ENCODE measurements at places on chromosomes 12 and 14.

GRCh38 chr12:12450043-12450471, 93.2 kb downstream of the BORCS5 start:
- no peaks in the 10 kb centered on the region for H3K36me3 ChIP-seq
- no peaks in the 10 kb centered on the region for H3K27me3 ChIP-seq
- H3K27ac ChIP-seq: no peak overlapping the region
- H3K4me3 ChIP-seq: no peak overlapping the region
- peaks cover 15% of the 10 kb centered on the region for H3K4me1 ChIP-seq

DNA sequence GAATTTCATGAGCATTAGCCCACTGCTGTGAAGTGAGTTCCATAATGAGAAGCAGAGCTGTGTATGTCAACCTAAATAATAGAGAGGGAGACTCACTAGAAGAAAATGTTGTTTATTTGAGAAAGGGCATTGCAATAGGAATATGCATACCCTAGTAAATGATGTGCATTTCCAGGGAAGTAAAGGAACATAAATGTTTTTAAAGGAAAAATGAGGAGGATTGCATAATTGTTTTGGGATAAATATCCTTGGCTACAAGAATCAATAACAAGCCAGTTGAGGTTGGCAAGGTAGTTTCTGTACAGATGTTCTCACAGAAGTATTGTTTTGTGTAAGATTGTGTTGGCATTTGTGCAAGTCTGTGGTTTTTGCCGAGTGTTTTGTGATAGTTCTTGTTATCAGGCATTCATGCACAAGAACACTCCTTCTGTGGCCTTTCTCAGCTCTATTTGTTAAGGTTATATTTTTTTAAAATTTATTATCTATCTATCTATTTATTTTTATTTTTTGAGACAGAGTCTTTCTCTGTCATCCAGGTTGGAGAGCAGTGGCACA, 47.1 kb downstream of the EMP1 start:
- H3K36me3 ChIP-seq: no peaks in the 10 kb centered on the region
- DNase-seq: no peak
- H3K4me1 ChIP-seq: no peaks in the 10 kb centered on the region
- no peak overlapping the region for H3K27ac ChIP-seq
- H3K27me3 ChIP-seq: no peaks in the 10 kb centered on the region

- H3K4me3 ChIP-seq: no peak overlapping the region
- no peaks in the 10 kb centered on the region for H3K27me3 ChIP-seq
- no peak overlapping the region for H3K27ac ChIP-seq
- H3K36me3 ChIP-seq: no peaks in the 10 kb centered on the region
- DNase-seq: no peak
- H3K4me1 ChIP-seq: no peaks in the 10 kb centered on the region
Observed at GRCh38 chr12:17381211-17381610, 708.8 kb downstream of the RERGL start.

DNA sequence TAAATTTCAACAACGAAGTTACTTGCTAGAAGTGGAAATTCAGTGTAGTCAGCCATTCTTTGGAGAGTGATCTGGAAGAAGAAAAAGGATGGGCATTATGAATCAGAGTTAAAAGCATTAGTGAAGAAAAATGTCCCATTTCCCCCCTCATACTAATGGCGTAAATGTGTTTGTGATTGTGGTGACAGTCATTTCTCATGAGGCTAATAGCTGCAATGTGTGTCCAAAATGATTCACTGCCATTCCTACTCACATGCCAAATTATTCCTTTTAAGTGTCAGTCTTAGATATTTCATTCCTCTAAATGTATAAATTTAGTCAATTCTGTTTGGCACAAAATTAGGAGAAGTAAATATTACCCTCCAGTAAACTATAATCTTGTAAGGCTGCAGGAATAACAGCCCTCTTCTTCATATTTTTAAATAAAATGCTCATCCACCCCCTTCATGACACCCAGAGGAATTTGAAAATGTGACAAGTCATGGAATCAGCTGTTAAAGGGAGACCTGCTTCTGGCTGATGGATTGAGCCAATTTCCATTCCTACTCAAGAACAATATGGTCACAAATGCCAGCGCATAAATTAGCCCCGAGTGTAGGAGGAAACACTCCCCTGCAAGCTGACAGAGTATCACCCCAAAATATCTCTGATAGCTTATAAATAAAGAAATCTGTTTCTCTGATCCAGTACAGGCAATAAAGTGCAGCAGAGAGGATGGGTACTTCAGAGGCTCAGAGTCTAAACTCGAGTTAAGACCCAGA, 912.3 kb upstream of the SEL1L start:
- H3K36me3 ChIP-seq: no peaks in the 10 kb centered on the region
- no peak overlapping the region for H3K27ac ChIP-seq
- H3K4me3 ChIP-seq: no peak overlapping the region
- H3K4me1 ChIP-seq: no peaks in the 10 kb centered on the region
- H3K27me3 ChIP-seq: no peaks in the 10 kb centered on the region

DNA sequence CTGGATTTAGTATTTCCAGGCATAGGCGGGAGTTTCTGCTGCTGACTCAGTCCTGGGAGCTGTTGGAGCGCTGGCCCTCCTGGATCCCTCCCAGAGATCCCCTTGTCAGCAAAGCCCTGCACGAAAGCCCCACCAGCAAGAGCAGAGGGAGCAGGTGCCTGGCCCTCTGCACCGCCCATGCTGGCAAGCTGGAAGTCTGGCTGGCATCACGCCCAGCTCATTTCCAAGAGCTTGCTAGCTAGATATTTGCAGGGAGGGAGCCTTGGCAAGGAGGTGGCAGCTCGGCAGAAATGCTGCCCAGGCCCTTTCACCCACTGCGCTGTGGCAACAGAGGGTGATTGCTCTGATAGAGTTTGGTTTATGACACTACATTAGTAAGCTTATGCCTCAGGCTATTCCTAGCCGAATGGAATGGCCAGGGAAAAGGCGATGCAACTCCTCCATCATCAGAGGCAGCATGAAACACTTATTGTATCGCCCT, 193.9 kb downstream of the EMP1 start:
- no peaks in the 10 kb centered on the region for H3K27me3 ChIP-seq
- H3K4me3 ChIP-seq: no peak overlapping the region
- H3K27ac ChIP-seq: no peak overlapping the region
- no peaks in the 10 kb centered on the region for H3K4me1 ChIP-seq
- H3K36me3 ChIP-seq: no peaks in the 10 kb centered on the region

DNA sequence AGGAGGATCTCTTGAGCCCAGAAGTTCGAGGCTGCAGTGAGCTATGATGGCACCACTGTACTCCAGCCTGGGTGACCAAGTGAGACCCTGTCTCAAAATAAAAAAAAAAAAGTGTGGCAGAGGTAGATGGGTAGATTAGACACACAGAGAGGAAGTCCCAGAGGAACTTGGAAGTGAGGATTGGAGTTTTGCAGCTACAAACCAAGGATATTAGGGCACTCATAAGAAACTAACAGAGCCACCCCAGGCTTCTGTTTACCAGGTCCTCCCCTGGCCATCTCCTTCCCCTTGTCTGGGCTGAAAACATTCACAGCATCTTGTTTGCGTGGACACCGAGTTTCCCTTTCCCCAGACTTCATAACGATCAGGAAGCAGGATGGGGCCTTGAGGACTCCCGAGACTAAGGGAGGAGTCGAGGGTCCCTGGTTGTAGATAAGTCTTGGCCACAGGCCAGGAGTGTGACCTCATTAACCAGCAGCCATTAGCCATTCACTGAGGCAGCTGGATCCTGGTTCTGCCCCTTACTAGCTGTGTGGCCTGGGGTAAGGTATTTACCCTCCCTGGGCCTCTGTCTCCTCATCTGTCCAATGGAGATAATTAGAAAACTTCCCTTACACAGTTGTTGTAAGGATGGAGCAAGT, 2.1 kb downstream of the MAP1LC3B2 start:
- H3K4me1 ChIP-seq: no peaks in the 10 kb centered on the region
- no peak for DNase-seq
- no peak overlapping the region for H3K27ac ChIP-seq
- H3K4me3 ChIP-seq: no peak overlapping the region
- no peaks in the 10 kb centered on the region for H3K36me3 ChIP-seq

GRCh38 chr12:72036393-72036792, 97.7 kb downstream of the TPH2 start:
- H3K4me3 ChIP-seq: no peak overlapping the region
- DNase-seq: no peak
- no peak overlapping the region for H3K27ac ChIP-seq
- H3K4me1 ChIP-seq: no peaks in the 10 kb centered on the region
- H3K27me3 ChIP-seq: no peaks in the 10 kb centered on the region
- H3K36me3 ChIP-seq: no peaks in the 10 kb centered on the region

DNA sequence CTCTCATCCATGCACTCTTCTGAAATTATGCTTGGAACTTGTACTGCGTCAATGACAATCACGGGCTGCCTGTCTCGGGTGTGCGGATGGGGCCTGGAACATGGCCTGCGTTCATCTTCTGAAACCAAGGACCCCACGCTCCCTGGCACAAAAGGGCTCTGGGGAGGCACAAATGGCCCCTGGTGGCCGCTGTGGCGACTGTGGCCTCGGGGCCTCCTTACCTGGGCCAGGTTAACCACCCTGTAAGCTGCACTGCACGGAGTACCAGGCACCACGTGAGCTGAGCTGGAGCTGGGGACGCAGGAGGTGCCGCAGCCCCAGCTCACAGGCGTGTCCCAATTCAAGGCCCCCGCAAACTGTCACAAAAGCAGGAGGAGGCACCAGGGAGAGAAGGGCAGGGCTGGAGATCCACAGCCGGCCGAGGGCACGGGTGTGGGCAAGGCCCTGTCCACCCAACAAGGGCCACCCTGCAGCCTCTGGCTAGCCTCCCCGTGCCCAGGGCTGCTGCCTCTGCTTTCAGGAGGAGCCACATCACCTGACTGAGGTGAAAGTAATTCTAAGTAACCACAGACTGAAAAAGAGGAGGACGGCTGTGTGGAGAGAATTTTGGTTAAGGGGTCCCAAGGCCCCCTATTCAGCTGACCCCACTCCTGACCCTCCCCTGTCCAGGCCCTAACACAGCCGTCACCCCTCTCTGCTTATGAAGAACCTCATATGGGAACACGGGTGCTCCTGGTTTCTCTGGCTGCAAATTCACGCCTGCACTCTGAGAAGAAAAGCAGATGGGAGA, 61.1 kb upstream of the GALNT9 start:
- H3K4me1 ChIP-seq: no peaks in the 10 kb centered on the region
- peaks cover 23% of the 10 kb centered on the region for H3K27me3 ChIP-seq
- DNase-seq: no peak
- H3K4me3 ChIP-seq: no peak overlapping the region
- no peak overlapping the region for H3K27ac ChIP-seq
- H3K36me3 ChIP-seq: no peaks in the 10 kb centered on the region

- H3K27ac ChIP-seq: no peak overlapping the region
- DNase-seq: no peak
- H3K4me3 ChIP-seq: no peak overlapping the region
- H3K36me3 ChIP-seq: no peaks in the 10 kb centered on the region
- no peaks in the 10 kb centered on the region for H3K4me1 ChIP-seq
- H3K27me3 ChIP-seq: no peaks in the 10 kb centered on the region
Observed at GRCh38 chr14:50978529-50978871, 34.2 kb upstream of the PYGL start.

GRCh38 chr12:107318806-107319532, 225.6 kb upstream of the CRY1 start:
- no peak overlapping the region for H3K27ac ChIP-seq
- no peak overlapping the region for H3K4me3 ChIP-seq
- H3K4me1 ChIP-seq: peaks cover 19% of the 10 kb centered on the region
- H3K27me3 ChIP-seq: peaks cover 63% of the 10 kb centered on the region

GRCh38 chr12:10226086-10226485, 13.4 kb downstream of the GABARAPL1 start:
- no peak overlapping the region for H3K27ac ChIP-seq
- no peak for DNase-seq
- no peaks in the 10 kb centered on the region for H3K4me1 ChIP-seq
- H3K36me3 ChIP-seq: no peaks in the 10 kb centered on the region
- H3K27me3 ChIP-seq: no peaks in the 10 kb centered on the region

- H3K4me3 ChIP-seq: no peak overlapping the region
- no peaks in the 10 kb centered on the region for H3K27me3 ChIP-seq
- H3K27ac ChIP-seq: no peak overlapping the region
- DNase-seq: no peak
- H3K36me3 ChIP-seq: no peaks in the 10 kb centered on the region
Observed at GRCh38 chr14:50013198-50013918, 103.0 kb downstream of the VCPKMT start.
